M059J (cell line): ENCODE measurements at places on chromosomes 11 and 22. TPM values are rescaled to one million over a fixed set of nuclear protein-coding genes. Genes with fewer than 3 reads are reported as not detected.

- no peak for DNase-seq
Observed at GRCh38 chr11:67492801-67493547, 10.1 kb downstream of the AIP start.

GRCh38 chr11:13009476-13009920 lies 382 bp downstream of the RASSF10 start:
- DNase-seq: no peak

DNA sequence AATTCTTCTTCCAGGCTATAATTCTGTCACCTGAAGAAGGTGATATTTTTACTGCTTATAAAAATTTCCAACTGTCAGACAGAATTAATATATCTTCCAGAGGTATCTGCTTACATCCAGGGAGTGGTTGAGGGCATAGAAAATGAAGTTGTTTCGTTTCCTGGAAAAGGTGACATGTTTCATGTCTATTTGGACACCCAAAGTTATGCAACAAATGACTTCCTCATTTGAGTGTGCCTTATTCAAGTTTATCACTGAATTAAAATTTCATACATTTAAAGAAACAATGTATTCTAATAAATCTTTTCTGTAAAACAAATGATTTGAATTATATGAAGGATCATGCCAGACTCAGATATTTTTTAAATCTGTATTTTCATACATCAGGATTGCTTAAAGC lies 8.5 kb upstream of the GRAMD1B start:
- DNase-seq: no peak

The MGAT3 gene
- not detected in 2 replicates for total RNA-seq

GRCh38 chr11:97548280-97548679 lies 1158.5 kb downstream of the JRKL start:
- no peak for DNase-seq

DNA sequence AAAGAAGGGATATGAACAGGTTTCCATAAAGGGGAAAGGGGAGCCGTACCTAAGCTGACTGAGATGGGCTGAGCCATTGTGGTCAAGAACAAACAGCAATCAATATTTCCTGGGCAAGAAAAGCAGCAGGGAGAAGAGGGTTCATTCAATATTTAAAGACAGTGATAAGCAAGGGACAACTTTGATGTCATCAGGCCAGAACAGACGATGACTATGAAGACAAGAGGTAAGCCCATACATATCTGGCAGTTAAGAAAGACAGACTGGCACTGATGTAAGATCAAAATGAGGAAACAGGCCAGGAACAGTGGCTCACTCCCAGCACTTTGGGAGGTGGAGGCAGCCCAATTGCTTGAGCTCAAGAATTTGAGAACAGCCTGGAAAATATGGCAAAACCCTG lies 2.4 kb downstream of the OR5A2 start:
- DNase-seq: no peak

DNA sequence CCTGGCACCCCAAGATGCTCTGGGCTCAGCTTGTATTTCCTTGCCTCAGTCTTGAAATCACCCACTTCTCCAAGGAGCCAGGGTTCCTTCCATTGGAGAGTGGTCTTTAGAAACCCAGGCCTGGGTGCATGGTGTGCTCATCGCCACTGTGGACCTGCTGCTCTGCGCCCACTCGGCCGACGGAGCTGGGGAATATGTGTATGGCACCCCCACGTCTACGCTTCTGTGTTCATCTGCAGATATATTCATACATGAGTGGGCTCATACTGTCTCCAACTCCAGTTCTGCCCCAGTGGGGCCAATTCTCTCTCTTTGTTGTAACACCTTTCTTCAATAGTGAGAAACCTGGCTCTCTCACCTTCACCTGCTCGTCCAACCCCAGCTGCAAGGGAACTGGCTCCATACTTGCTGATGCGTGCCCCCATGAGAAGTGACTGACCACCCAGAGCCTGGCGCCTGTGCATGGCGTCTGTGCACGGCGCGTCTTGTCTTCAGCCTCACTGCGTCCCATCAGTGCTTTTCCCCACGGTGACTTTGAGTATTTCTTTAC lies 39.8 kb downstream of the KCNQ1 start:
- no peak for DNase-seq

DNA sequence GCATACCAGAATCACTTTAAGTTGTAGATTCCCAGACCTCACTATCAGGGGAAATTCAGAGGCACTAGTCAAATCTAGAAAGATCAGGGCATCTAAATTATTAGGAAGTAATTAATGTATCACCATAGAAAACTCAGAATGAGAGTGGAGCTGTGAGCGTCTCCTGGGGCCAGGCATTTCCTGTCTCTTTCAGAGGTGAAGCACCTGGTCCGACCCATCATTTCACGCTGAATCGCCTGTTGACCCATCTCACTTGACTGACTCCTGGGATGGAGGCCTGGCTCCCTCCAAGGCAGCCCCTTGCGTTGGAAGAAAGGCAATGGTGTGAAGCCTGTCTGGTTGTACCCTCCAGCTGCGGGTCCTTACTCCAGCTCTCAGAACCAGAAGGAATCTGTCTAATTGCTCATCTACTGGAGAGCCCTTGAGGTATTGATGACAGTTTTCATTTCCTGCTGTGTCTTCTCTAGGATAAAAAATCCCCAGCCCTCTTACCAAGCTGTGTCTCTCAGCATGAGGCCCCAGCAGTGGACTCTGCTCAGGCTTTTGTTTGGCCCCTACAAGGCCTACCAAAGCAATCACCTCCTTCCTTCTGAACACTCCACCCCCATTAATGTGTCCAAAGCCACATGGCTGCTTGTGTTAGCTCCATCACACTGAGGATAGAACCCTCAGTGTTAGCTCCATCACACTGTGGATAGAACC lies 93.2 kb upstream of the SYT13 start:
- no peak for DNase-seq

- DNase-seq: no peak
Observed at GRCh38 chr11:92449222-92449621, 224.6 kb downstream of the FAT3 start.

- no peak for DNase-seq
Observed at GRCh38 chr11:69992943-69993694, 85.0 kb upstream of the ANO1 start.
